Pericardium fibroblast (primary cell): ENCODE measurements at places on chromosomes 2 and 18. TPM values are rescaled to one million over a fixed set of nuclear protein-coding genes. Genes with fewer than 3 reads are reported as not detected.

The TUBA4B gene
- not detected in 2 replicates for total RNA-seq

The HOXD8 gene
- total RNA-seq, result 1.2 and 5.0 TPM in 2 replicates

The CWC22 gene
- total RNA-seq, result 7.5 and 10.5 TPM in 2 replicates

The EVX2 gene
- total RNA-seq, result 0.09 TPM in 1 of 2 replicates, not detected in the other

The ST6GAL2 gene
- 1.6 and 2.8 TPM in 2 replicates for total RNA-seq

The RAB6C gene
- total RNA-seq, result not detected in 2 replicates

The IL36G gene
- not detected in 2 replicates for total RNA-seq

The MC2R gene
- not detected in 2 replicates for total RNA-seq

The ASTL gene
- total RNA-seq, result not detected in 2 replicates

The RAPGEF4 gene
- 1.3 and 1.5 TPM in 2 replicates for total RNA-seq

The KCNK3 gene
- 0.09 and 1.6 TPM in 2 replicates for total RNA-seq

The C2orf80 gene
- total RNA-seq, result not detected in 2 replicates

The MOGAT1 gene
- not detected in 2 replicates for total RNA-seq

The DPP4 gene
- 45.6 and 96.3 TPM in 2 replicates for total RNA-seq

The CRYGD gene
- not detected in 2 replicates for total RNA-seq

The C18orf32 gene
- 19.0 and 38.2 TPM in 2 replicates for total RNA-seq

The SKOR2 gene
- total RNA-seq, result not detected in 2 replicates
